ENCODE measurements at places on chromosomes 7 and 10.
A peak's percentile ranks its signal among the peaks of the same experiment; 100 is the strongest.

- no peaks in the 10 kb centered on the region for H3K4me1 ChIP-seq
- no peaks in the 10 kb centered on the region for H3K36me3 ChIP-seq
- no peak overlapping the region for H3K4me3 ChIP-seq
- H3K27me3 ChIP-seq = no peaks in the 10 kb centered on the region
Observed at GRCh38 chr10:31345886-31346285, 26.9 kb downstream of the ZEB1 start.

GRCh38 chr7:157805713-157806112, 468.9 kb downstream of the DNAJB6 start:
- DNase-seq = no peak
- H3K4me1 ChIP-seq = no peaks in the 10 kb centered on the region
- peaks cover 34% of the 10 kb centered on the region for H3K36me3 ChIP-seq
- H3K4me3 ChIP-seq = no peak overlapping the region

DNA sequence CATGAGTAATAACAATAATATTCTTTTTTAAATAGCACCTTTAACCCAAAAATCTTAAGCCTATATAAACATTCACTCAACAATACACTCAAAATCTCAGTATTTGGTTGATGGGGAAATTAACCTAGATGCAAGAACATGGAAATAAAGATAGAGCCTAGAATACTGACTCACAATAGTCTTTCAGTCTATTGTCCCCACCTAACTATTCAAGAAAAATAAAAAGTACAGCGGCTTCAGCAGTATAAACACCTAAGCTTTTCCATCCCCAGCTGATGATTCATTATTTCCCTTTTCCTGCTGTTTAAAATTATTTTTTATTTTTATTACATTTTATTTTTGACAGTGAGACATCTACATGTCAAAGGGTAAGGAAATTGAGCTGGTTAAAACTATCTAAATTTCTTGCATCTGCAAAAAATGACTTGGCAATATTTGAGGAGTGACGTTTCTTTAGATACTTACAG, 201.4 kb downstream of the FZD1 start:
- no peak overlapping the region for H3K27ac ChIP-seq
- H3K4me3 ChIP-seq = no peak overlapping the region
- H3K4me1 ChIP-seq = no peaks in the 10 kb centered on the region
- DNase-seq = no peak

GRCh38 chr10:74189999-74190421, 39.0 kb downstream of the ADK start:
- H3K36me3 ChIP-seq = no peaks in the 10 kb centered on the region
- no peak for DNase-seq
- no peaks in the 10 kb centered on the region for H3K27me3 ChIP-seq
- no peaks in the 10 kb centered on the region for H3K4me1 ChIP-seq

DNA sequence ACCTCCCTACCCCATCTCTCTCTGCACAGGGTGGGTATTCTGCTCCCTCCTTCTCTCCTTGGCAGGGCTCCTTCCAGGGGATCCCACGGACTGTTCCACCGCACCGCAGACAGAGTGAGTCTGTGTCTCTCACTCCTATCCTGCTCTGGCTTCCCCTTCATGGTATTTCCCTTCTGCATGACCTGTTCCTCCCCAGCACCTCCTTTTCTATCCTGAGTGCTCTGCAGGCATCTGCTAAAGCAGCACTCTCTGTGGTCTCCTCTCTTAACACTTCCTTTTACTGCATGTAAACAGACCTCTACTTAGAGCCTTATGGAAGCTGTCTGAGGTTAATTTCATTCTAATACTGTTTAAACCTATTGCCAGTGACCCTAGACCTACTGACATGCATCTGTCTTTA, 171.5 kb downstream of the CCSER2 start:
- H3K36me3 ChIP-seq = no peaks in the 10 kb centered on the region
- H3K4me1 ChIP-seq = no peaks in the 10 kb centered on the region
- H3K27me3 ChIP-seq = no peaks in the 10 kb centered on the region
- DNase-seq = peak; percentile 32
- H3K4me3 ChIP-seq = no peak overlapping the region

DNA sequence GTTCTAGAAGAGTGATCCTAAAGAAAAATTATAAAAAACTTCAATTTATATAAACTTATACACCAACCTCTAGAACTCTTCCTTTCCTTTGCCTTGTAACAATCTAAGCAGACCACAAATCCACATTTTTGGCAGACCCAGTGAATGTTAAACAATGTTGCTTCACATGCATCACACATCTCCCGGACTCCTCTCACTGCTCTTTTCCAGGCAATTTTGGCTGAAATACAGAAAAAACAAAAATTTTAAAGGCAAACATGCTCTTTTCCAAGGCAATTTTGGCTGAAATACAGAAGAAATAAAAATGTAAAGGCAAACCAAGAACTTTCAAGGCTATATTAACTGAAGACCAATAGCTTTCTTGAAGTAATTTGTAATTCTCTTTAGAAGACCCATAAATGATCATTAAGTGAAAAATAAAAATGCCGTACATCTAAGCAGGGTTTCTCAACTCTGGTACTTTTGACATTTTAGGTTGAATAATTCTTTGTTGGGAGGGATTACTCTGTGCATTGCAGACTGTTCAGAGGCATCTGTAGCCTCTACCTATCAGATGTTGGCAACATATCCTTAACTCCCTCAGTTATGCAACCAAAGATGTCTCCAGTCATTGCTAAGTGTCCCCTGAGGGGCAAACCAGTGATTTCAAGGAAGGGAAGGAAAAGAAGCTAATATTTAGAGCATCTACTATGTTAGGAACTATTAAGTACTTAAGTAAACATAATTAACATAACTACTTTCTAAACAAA, 64.4 kb downstream of the NRBF2 start:
- H3K4me3 ChIP-seq = no peak overlapping the region
- no peaks in the 10 kb centered on the region for H3K4me1 ChIP-seq
- H3K36me3 ChIP-seq = peaks cover 49% of the 10 kb centered on the region
- DNase-seq = no peak
- H3K27ac ChIP-seq = no peak overlapping the region

- H3K27me3 ChIP-seq = no peaks in the 10 kb centered on the region
- no peak overlapping the region for H3K27ac ChIP-seq
- H3K36me3 ChIP-seq = no peaks in the 10 kb centered on the region
- no peak for DNase-seq
Observed at GRCh38 chr10:23419655-23420329, 19.1 kb upstream of the OTUD1 start.

DNA sequence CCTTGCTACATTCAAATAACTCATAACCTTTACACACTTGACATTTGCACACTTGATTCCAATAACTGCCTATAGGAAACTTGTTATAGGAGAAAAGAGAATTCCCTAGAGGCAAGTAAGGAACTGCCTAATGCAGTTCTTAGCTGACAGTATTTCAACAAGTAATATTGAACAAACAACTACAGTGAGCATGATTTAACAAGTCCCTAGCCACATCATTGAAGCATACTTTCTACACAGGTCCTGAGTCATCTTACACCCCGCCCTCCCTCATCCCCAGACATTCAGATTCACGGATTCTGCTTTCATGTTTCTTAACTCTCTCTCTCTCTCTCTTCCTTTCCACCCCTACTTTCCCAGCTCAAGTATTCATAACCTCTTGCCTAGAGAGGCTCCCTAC, 153.5 kb downstream of the LSM5 start:
- H3K4me3 ChIP-seq = no peak overlapping the region
- no peaks in the 10 kb centered on the region for H3K27me3 ChIP-seq
- H3K4me1 ChIP-seq = no peaks in the 10 kb centered on the region
- H3K36me3 ChIP-seq = no peaks in the 10 kb centered on the region

GRCh38 chr10:75651417-75651816, 220.0 kb downstream of the LRMDA start:
- H3K27me3 ChIP-seq = peaks cover 2% of the 10 kb centered on the region
- DNase-seq = peak; percentile 35
- no peak overlapping the region for H3K27ac ChIP-seq
- H3K4me1 ChIP-seq = no peaks in the 10 kb centered on the region

DNA sequence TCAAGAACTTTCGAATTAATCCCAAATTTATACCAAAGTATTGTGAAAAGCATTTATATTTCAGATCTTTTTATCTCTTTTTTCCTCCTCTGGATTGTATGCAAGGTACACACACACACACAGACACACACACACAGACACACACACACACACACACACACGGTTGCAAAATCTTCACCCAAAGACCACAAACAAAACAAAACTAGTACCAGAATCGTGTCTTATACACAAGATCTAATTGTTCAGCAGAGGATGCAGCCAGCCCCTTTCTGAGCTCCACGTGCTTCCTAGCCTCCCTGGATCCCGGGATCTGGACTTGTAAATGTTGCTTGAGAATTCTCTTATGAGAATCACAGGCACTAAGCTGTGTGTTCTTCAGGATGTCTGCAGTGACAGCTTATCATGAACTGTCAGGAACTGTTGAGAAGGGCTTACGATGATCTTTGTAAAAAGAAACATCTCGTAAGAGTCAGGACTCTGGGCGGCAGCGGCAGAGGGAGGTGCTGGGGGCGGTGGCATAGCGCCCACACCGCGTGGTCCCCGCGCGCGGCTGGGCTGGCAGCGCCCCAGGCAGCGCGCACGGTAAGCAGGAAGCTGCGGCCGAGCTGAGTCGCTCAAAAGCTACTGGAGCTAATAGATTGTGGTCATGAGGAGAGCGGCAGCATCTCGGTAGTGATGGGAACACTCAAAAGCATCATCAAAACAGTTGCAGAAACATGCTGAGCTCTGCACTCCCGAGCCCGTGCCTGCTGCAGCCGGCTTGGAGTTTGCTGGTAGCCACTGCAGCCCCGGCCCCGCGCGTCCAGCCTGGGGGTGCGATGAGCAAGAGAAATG, 277.6 kb downstream of the GATA3 start:
- H3K4me3 ChIP-seq = peak overlapping the region; percentile 49
- no peak overlapping the region for H3K27ac ChIP-seq
- peak; percentile 46 for DNase-seq
- H3K27me3 ChIP-seq = peaks cover 4% of the 10 kb centered on the region
- H3K4me1 ChIP-seq = no peaks in the 10 kb centered on the region
- no peaks in the 10 kb centered on the region for H3K36me3 ChIP-seq

DNA sequence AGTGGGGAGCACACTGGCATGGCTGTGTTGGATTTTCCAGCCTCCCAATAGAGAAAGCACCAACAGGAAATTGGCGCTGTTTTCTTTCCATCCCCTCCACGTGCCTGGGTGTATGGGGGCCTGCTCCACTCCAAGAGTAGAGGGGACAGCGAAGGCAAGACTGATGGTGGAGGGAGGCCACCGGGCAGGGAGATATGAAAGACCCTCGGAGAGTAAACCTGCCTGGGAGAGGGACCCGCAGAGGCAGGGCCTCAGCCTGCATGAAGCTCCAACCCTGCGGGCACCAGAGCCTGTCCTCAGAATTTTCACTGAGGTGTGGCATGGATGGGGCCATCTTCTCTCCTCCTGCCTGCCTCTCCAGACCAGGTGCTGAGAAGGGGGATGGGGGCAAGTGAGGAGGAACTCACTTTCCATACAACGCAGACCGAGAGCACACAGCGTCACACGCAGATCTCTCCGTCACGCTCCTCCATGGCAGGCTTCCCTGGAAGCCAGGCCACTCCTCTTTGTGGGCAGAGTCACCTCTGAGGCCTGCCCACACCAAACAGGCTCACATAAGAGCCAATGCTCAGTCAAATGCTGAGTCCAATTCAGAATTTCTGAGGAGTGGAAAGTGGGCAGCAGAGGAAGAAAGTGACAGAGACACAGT, 18.8 kb downstream of the ANXA11 start:
- no peak overlapping the region for H3K4me3 ChIP-seq
- no peak overlapping the region for H3K27ac ChIP-seq
- H3K36me3 ChIP-seq = no peaks in the 10 kb centered on the region
- H3K27me3 ChIP-seq = no peaks in the 10 kb centered on the region

Data from H9 (cell line).